ENCODE measurements at places on chromosomes 5 and 9.

GRCh38 chr9:6788162-6789016, 30.6 kb downstream of the KDM4C start:
- no peak for DNase-seq

DNA sequence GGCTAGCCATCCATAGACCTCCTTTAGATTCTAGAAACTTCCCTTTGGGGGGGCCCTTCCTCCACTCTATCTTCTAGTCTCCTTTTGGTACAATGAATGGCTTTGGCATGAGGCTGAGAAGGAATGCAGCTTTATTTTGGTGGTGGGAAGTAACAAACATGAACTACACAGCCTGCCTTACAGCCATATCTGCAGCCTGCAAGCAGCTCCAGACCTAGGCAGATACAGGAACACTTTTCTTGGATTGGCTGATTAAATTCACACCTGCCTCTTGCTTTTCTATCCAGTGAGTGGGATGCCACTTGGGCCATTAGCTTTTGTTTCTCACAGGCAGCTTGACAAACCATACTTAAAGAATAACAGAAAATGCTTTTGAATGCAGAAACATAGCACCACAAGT, 28.2 kb downstream of the NR6A1 start:
- no peak for DNase-seq

- DNase-seq, result no peak
Observed at GRCh38 chr5:54325610-54326311, 15.4 kb upstream of the ARL15 start.

DNA sequence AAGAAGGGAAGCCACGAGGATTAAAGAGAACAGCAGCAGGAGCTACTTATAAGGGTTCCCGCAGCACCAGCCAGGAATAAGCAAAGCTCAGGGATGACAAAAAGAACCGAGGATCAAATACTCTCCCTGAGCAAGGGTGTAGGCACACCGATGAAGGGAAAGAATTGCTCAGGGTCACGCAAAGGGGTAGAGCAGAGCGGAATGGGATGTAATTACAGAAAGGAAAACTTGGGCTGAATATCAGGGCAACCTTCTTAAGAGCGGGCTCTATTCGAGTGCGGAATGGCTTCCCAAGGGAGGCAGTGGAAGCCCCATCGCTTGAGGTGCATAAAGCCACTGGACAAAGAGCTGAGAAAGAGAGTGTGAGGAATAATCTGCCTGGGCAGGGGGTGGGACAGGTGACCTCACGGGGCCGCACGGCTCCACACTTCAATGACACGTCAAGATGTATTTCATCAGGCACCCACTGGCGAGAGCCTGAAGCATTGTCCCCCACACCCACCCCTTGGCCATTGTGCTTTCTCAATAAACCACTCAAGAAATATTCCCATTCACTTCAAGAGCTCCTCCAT, 162.2 kb downstream of the EBF1 start:
- no peak for DNase-seq

- DNase-seq, result no peak
Observed at GRCh38 chr5:43941806-43942205, 338.8 kb downstream of the NNT start.

DNA sequence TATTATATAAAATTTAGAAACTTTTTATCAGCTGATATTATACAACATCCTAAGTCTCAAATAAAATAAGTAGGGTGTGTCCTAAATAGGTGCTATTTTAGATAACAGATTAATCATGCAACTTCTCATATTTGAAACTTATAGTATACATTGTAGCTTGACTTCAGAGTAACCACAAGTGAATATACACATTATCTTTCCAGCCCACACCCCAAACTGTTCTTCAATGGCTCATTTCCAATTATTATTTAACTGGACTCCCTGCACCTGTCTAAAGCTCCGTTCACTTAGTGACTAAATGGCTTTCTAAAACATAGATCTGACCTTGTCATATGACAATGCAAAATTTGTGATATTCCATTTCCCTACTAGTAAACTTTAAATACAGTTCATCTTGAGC, 490.9 kb upstream of the RGMB start:
- no peak for DNase-seq

DNA sequence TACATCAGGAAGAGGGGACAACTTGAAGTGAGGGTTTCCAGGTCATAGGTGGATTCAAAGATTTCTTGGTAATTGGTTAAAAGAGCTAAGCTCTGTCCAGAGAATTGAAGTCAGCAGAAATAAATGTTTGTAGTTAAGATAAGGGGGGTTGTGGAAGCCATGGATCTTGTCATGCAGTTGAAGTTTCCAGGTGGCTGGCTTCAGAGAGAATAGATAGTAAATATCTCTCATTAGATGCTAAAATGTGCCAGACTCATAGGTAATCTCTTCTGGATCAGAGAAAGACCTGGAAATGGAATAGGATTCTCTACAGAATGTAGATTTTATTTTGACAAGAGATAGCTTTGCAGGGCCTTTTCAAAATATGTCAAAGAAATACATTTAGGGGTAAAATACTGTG, 491.7 kb downstream of the PRR16 start:
- DNase-seq, result no peak

DNA sequence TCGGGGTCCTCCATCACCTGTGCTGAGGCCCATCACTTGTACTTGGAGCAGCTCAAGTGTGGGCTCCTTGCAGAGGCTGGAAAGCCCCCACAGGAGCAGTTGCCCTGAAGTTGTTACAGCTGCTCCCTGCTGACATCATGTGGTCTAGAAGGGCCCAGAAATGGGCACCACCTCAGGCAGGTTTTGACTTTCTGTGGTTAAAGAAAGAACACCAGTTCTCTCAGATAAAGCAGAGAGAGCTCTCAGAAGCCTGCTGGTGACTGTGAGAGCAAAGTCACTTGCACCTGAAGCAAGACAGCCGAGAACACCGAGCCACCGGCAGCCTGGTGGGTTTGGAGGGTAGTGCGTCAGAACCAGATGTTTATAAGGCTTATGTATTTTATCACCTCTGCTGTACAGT, 70.4 kb downstream of the MVB12B start:
- peak; percentile 50 for DNase-seq

DNA sequence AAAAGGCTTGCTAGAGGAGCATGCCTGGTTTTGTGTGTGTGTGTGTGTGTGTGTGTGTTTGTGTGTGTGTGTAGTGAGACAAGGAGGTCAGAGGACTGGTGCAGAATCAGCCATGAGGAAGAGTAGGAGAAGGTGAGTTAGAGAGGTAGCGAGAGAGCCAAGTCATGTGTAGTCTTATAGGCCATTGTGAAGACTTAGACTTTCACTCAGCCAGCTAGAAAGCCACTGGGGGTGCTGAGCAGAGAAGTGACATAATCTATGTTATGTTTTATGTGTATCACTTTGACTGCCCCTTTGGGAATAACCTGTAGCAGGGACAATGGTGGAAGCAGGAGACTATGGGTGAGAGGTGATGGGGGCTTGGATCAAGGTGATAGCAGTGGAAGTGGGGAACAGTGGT, 180.5 kb upstream of the CLINT1 start:
- no peak for DNase-seq

- DNase-seq, result no peak
Observed at GRCh38 chr5:179413711-179414458, 68.6 kb upstream of the ADAMTS2 start.

DNA sequence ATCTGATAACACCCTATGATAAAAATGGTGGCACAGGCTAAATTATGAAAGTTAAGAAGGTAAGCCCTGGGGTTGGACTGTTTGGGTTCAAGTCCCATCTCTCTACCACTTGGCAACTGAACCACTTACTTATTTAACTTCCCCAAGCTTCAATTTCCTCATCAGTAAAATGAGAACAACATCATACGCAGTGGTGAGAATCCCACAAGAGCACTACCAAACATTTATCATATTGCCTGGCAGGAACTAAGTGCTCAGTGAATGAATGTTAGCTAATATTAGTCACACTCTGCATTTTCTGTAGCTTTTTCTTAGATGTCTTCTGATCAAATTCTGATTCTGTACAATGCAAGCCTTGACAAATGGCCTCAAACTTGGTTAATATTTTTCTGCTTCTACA, 306.7 kb downstream of the EBF1 start:
- no peak for DNase-seq

DNA sequence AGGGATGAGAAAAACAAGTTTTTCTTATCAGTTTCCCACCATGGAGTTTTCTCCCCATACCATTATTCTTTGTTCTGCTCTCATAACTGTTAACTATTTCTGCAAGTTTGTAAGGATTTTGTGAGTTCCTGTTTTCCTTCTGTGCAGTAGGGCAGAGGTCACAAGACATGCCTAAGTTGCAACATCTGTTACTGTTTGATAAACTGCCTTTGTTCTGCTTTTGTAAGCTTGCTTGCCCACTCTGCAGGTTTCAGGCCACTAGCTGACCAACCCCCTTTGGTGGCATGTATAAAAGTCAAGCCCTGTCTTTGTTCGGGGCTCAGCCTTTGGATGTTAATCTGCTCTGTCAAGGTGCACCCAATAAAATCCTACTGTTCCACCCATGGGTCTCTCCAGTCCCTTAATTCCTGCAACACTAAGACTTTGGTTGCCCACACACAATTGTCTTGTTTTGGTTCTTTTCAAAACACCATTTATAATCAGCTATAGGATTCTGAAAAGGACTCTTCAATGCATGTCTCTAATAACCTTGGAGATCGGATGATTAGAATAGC, 545.4 kb downstream of the CDH9 start:
- no peak for DNase-seq

DNA sequence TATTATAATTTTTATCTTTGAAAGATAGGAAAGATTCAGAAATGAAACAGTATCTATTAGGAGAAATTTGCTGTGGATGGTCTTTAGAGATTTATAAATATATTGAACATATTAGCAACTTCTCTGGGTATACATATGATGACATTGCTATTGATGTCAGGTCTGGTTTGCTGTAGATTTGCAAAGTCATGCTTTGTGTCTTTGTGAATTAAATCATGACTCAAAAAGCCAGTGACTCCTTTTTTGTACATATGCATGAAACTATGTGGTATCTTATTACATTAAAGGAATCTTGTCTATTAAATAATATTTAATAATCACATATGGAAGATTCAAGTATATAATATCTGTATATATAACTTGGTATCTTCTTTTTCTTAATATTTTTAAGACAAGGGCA, 141.9 kb downstream of the ST8SIA4 start:
- no peak for DNase-seq

DNA sequence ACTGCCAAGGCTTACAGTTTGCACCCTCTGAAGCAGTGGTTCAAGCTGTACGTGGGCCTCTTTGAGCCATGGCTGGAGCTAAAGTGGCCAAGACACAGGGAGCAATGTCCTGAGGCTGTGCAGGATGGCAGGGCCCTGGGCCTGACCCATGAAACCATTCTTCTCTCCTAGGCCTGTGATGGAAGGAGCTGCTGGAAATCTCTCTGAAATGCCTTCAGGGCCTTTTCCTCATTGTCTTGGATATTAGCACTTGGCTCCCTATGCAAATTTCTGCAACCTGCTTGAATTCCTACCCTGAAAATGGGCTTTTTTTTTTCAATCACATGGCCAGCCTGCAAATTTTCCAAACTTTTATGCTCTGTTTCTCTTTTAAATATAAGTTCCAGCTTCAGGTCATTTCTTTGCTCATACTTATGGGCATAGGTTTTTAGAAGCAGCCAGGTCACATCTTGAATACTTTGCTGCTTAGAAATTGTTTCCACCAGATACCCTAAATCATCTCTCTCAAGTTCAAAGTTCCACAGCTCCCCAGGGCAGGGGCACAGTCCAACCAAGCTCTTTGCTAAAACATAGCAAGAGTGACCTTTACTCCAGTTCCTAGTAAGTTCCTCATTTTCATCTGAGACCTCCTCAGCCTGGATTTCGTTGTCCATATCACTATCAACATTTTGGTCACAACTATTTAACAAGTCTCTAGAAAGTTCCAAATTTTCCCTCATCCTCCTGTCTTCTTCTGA, 138.3 kb downstream of the OSTF1 start:
- DNase-seq, result no peak

DNA sequence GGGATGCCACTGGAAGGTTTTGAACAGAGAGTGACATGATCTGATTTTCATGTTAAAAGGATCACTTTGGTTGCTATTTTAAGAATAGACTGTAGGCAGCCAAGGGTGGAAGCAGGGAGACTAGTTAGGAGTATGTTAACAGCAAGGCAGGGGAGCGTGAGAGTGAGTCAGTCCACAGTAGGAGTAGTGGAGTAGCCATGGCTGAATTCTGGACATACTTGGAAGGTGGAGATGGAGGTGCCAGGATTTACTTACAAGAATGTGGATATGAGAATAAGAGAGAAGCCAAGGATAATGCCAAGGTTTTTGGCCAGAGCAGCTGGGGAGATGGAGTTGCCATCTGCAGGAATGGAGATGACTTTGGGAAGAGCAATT, 118.8 kb downstream of the GALNT10 start:
- no peak for DNase-seq

DNA sequence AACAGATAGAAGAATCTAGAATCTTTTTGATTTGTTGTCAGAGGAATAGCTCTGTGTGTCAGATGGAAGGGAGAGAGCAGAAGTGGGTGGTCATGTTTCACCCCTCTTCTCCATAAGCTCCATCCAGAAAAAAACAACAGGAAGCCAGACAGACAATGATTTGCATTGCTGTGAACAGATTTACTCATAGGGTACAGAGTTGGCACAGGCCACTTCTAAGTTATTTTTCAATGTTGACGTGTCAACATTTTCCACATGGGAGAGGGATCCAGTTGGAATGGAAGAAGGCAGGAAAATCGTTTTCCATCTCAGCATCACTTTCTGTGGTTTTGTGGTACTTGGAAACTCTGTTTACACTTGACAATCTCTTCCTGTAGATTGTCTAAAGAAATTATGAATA, 86.7 kb downstream of the INSYN2B start:
- no peak for DNase-seq

DNA sequence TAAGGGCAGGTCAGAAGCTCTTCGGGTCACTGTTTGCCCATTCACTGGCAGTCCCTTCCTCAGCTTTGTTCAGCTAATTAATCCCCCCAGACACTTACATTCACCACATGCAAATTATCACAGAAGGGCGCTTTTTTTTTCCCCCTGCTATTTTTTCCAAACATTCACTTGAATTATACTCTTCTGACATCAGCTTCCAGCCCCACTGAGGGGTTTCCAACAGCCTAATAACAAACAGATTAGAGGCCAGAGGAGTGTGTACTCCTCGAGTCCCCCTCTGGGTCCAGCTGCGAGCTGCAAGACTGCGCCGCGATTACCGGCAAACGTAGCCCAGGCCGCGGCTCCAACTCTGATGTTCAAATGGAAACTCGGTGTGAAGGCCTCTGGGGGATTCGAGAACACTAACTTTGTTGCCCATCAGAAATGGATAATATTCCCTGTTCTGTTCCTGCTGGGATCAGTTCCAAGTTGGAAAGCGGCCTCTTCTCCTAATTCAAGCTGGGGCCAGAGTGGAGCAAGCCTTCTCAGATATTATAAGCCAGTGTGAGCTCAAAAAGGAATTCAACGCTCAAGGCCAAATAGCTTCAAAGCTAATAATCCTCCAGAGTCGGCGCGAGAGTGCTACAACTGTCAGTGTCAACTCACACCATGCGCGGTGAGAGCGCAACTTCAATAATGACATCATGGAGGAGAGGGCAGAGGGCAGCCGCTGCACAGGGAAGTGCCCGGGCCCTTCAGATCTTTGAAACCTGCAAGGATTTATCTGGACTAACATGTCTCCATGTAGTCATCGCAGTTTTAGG, 560.8 kb downstream of the BNC2 start:
- no peak for DNase-seq

Data from stimulated activated CD8-positive, alpha-beta memory T cell treated with anti-CD3 and anti-CD28 coated beads, Interleukin-7, amount 100 ng/mL, for 4 hours (primary cell).